Regular cardiac myocyte (primary cell): ENCODE measurements at places on chromosomes 3 and 15. TPM values are rescaled to one million over a fixed set of nuclear protein-coding genes. Genes with fewer than 3 reads are reported as not detected.

The CGNL1 gene
- 3.1 and 3.7 TPM in 2 replicates for total RNA-seq

The ACAN gene
- 7.0 and 7.9 TPM in 2 replicates for total RNA-seq

The ZNF80 gene
- total RNA-seq: not detected in 2 replicates

The PLSCR5 gene
- total RNA-seq: not detected in 2 replicates
